ENCODE measurements at places on chromosomes 5 and 9.
A peak's percentile ranks its signal among the peaks of the same experiment; 100 is the strongest.

GRCh38 chr9:91119679-91120078, 242.0 kb downstream of the AUH start:
- DNase-seq = no peak

DNA sequence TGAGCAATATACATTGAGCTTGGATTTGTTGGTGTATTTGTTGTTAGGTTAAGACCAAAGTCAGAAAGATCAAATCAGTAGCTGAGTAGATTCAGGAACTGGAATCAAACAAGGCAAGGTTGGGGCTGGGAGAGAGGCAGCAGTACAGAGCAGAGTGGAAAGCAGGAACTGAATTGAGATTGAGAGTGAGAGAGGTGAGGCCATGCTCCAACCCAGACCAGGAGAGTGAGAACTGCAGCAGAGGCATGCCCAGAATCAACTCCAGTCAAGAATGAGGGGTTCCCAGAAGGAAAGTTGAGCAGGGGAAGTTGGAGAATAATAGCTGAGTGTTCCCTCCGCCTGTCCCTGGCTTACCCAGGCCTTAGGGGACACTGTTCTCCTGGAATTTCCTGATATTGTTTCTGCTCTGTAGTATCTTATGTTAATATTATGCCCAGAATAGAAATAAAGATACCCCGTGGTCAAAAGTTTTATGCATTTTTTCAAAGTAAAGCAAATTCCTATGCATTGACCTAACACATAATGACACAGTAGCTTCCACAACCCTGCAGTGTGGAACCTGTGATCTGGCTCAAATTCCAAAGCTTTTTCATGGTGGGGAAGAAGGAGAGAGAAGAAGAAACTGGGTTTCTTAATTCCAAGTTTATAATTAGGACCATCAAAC, 82.7 kb downstream of the SV2C start:
- no peak for DNase-seq

DNA sequence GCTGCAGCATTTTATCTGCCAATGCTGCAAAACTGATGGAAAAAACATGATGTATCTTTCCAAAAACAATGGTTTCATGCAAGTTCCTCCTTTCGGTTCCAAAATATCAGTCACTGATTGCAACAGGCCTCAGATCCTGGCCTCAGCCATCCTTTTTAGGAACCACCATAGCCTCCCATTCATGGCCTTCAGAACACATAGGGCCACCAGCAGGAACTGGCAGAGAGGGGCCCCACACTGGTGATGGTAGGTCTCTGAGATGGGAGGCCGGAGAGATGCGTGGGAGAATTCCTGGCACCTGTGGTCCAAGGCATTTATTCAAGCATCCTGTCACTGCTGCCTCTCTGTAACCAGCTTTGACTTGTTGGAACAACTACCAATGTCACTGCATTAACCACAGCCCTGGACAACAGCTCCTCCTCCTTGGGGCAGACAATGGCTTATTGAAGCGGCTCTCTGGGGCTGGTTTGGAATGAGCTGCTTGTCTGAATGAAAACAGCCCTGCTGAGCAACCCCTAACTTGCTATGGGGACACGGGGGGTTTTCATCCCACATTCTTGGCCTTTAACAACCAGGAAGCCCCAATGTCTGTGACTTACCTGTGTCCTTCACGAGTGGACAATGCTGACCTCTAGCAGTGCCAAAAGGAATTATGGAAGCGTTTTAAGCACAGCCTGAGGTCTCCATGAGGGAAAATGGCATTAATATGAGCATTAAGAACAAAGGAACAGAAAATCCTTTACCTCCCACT, 108.1 kb downstream of the LHFPL2 start:
- no peak for DNase-seq

- no peak for DNase-seq
Measured at GRCh38 chr9:108617676-108618075, 238.1 kb downstream of the ACTL7B start.

GRCh38 chr9:12956805-12957204, 182.0 kb downstream of the LURAP1L start:
- DNase-seq = no peak

DNA sequence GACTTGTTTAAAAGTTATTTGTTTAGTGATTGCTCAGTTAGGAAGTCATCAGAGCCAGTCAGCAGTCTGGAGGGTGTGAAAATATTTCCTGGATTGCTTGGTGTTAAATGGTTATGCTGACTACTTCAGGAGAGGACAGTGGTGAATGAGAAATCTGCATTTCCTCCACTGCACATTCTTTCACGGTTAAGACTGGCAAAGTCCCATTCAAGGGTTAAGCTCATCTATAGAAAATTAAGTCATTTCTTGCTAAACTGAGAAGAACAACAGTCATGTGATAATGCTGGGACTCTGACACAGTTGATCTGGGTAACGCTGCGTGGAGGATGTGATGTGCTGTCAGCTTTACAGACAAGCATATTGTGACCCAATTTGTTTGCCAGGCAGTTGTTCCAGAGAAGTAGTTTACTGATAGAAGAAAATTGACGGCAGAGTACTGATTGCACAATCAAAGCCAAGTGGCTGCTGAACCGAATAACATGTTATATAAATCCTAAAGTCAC, 80.4 kb downstream of the GRAMD2B start:
- DNase-seq = no peak

DNA sequence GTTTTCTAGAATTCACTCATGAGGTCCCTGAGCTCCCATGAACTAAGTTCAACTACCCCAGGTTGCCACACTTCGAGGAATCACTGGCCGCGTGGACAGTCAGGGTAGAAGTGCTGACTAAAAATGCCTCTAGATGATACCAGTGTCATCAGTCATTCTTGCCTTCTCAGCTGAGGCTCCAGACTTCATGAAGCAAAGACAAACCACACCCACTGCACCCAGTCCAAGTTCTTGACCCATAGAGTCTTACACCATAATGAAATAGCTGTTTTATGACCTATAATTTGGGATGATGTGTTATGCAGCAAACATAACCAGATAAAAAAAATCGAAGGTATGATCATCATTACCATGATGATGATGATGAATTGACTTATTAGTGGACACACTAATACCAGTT, 632.9 kb upstream of the TLE4 start:
- DNase-seq = no peak

GRCh38 chr5:115342590-115343377, 46.3 kb upstream of the CCDC112 start:
- no peak for DNase-seq

- DNase-seq = no peak
Measured at GRCh38 chr5:32379421-32379820, 65.1 kb downstream of the ZFR start.

DNA sequence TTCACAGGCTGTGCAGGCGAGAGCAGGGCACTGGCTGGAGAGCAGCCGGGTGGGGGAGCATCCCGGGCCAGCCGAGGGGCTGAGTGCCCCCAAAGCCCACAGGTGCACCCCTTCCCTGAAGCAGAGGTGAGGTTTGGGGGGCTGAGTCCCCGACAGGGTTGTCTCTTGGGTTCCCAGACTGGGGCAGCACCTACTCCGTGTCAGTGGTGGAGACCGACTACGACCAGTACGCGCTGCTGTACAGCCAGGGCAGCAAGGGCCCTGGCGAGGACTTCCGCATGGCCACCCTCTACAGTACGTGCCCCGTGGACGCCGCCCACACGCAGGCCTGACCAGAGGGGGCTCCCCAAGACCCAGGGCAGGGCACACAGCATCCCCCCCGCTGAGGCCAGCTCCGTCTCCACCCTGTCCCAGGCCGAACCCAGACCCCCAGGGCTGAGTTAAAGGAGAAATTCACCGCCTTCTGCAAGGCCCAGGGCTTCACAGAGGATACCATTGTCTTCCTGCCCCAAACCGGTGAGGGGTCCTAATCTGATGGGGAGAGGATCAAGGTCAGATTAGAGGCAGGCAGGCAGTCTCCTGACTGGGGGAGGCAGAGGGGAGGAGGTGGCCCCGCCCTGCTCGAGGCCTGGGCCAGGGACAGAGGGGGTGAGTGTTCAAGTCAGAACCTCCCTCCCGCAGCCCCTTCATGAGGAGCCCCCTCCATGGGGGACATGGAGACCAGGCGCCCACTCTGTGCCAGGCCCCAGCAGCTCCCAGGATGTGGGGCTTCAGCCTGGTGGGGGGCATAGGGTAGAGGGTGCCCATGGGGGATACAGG, 2.7 kb downstream of the PTGDS start:
- DNase-seq = no peak

GRCh38 chr5:82917584-82917983, 159.6 kb downstream of the TMEM167A start:
- peak; percentile 4 for DNase-seq

DNA sequence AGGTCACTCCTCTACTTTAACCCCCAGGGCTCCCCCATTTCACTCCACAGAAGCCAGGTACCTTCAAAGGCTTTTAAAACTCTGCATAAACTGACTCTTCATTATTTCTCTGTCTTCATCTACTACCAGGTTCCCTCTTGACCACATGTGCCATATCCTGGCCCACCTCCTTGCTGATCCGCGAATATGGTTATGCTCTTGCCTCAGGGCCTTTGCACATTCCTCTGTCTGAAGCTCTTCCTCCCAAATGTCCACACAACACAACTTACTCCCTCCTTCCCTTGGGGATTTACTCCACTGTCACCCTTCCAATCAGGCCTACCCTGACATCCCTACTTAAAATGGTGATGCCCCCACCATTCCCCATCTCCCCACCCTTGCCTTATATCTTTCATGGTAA, 134.6 kb upstream of the ANKRD55 start:
- no peak for DNase-seq

GRCh38 chr5:96321345-96321744, 111.7 kb downstream of the PCSK1 start:
- DNase-seq = no peak

GRCh38 chr9:89702401-89702800, 97.6 kb downstream of the GADD45G start:
- no peak for DNase-seq

GRCh38 chr5:145294331-145294730, 540.8 kb downstream of the PRELID2 start:
- no peak for DNase-seq

DNA sequence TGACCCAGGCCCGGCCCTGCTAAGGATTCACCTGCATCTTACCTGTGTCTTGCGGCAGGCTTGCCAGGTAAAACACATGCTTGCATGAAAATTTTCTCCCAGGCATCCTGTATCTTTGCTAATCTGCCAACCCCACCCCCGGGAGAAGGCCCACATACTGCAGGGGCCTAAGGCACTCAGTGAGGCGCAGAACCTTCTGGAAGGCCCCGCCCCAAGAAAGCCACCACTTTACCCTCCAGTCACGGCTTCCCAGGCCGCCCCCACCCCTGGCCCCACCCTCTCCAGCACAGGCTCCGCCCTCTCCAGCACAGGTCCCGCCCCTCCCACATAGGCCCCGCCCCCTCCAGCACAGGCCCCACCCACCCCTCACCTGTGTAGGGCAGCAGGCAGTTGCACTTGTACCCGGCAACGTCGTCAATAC, 29.8 kb upstream of the SEC16A start:
- DNase-seq = peak; percentile 72

DNA sequence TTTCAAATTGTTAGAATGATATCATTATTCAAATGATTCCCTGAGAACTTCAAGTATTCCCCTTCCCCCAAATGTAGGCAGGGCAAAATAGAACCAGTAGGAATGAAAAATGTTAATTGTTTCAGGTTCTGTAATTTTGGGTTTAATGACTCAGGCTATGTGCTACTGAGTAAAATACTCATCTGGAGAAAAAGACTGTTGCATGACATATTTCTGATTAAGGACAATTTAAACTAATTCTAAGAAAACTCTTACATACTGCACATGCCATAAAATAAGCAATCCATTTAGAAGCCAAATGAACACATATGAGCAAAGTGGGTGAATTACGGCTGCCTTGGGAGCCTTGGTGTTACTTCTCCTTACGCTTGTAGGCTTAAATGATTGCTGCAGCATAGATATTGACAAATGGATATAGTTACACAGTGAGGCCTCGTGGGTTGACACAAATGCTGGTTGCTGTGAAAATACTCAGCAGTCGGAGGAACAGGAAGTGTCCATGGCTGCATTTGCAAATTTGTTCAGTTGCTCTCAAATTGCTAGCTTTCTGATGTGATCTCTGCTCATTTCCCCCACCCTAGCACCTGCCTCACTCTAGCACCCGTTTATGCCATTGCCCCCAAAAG, 174.9 kb upstream of the DMAC1 start:
- DNase-seq = no peak

DNA sequence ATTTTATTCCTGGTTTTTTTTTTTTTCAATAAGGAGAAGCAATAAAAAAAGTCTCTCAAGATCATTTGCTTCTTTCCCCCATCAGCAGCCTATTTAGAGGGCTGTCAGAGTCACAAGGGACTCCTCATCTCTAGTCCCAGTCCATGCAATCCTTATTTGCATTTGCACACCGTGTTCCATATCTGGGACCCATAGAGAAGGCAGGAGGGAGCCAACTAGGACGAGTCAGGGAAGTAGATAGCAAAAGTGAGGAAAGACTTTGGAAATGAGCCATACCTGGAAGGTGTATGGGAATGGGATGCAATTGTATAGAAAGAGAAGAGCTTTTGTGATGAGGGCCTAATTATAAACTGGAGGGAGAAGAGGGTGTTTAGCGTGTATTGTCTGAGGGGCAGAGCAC, 160.0 kb downstream of the PIK3R1 start:
- no peak for DNase-seq

- no peak for DNase-seq
Measured at GRCh38 chr5:177546258-177546741, 8.1 kb downstream of the FAM193B start.

DNA sequence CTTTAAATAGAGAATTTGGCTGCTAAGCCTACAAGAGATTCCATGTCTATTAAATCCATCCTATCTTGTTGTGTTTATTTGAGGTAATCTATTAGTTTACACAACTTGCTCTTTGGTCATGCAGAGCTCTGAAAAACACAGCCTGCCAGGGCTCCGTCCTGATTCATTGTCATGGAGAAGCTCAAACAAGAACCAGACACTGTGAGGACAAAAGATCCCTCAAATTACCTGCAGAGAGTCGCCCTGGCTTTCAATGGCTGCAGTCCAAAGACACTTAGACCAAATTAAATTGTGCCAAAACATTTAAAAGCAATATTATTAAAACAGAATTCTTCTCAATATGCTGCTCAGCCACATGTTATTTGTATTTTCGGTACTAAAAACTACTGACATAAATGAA, 60.1 kb downstream of the CDH18 start:
- DNase-seq = no peak

DNA sequence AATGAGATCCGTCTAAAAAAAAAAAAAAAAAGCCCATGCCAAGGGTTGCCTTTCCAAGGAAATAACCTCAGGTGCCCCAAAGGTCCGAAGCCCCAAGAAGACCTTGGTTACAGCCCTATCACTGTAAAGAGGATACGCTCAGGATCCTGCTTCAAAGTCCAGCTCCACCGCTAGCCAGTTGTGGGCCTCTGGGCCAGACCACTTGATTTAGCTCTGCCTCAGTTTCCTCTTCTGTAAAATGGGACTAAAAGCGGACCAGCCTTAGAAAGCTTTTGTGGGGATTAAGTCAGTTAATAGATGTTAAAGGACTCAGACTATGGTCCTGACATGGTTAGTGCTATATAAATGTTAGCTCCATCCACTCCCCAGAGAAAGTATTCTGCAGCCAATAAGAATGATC, 48.7 kb upstream of the ORM1 start:
- no peak for DNase-seq

- no peak for DNase-seq
Measured at GRCh38 chr9:111839987-111840386, 45.2 kb upstream of the SHOC1 start.
